ENCODE measurements at places on chromosomes 5 and 9. TPM values are rescaled to one million over a fixed set of nuclear protein-coding genes. Genes with fewer than 3 reads are reported as not detected.

- no peak for DNase-seq
Observed at GRCh38 chr5:32551865-32552264, 33.5 kb upstream of the SUB1 start.

Gene HAVCR2
- 0.06 TPM for total RNA-seq

Gene CCDC192
- total RNA-seq: not detected

Gene EIF4E1B
- not detected for total RNA-seq

DNA sequence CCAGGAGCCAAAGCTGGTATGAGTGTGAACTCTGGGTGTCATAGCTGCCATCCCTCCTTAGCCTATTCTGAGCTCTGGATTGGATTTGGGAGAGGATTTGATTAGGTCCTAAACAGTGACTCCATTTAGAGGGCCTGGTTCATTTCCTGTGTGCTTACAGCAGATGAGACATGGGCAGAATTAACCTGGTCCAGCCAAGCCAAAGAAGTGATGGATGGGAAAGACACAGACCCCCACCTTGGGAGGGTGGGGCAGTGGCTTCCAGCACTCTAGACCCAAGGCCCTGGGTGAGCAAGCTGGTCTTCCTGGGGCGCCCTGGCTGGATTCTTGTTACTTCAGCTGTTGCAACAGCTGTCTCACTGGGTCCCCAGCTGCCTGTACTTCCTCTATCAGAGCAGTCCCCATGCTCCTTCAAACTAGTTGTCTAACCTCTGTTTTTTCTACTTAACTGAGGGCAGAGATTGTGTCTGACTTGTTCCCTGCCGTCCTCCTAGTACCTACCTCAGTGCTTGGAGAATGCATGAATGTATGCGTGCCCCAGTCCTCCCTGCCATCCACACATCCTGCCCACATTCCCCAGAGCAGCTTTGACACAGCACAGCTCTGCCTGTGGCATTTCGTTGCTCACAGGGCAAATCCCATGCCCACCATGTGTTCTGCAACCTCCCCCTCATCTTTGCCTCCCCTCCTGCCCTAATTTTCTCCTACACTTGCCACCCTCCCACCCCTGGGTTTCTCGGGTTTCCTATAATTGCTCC lies 115.9 kb downstream of the RGS3 start:
- peak; percentile 98 for DNase-seq

Gene JADE2
- 34.0 TPM for total RNA-seq

DNA sequence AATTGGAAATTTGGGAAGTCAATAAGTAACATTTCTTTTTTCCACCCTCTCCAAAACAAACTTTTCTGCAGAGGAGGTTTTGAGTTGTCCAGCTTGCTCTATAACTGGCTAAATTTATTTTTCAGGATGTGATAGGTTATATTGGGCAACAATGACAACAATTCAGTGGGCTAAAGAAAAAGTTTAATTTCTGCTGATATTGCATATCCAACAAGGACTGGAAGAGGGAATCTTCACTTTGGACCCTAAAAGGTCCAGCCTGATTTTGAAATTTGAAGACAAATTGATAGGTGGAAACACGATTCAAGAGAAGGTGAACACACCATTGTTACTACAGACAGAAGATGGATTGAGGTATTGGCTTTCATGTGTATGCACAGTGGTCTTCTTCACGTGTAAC lies 393.1 kb downstream of the BRINP1 start:
- DNase-seq: no peak

- no peak for DNase-seq
Observed at GRCh38 chr5:26310415-26310814, 728.0 kb downstream of the CDH9 start.

Gene NR6A1
- 1.1 TPM for total RNA-seq

Gene SLC36A2
- not detected for total RNA-seq

- DNase-seq: no peak
Observed at GRCh38 chr5:137989419-137989818, 43.5 kb downstream of the FAM13B start.

- no peak for DNase-seq
Observed at GRCh38 chr5:6397536-6398269, 19.4 kb upstream of the MED10 start.

DNA sequence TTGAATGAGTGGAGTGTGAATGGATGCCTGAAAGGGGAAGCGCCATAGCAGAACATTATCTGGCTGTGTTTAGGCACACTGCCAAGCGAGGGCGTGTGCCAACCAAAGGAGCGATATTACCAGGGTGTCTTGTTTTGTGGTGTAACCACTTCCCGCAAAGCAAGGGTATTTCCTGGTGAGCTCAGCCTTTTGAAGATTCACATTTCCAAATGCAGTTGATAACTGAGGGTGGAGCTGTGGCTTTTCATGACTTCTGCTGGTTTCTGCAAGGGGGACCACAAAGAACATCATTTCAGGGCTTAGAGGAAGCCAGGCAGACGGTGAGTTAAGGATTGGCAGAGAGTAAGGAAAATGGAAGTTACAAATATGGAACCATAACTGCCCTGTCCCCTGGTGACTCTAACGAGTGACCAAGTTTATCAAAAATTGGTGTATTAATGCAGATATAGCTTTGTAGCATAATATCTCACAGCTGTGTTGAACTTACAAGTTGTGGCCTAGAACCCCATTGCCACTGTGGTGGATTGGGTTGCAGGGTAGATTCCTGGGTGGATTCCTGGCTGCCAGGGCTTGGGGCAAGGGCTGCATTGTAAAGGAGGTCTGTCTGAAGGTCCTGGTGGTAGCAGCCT lies 71.4 kb downstream of the RALGPS1 start:
- peak; percentile 98 for DNase-seq

Gene MEIKIN
- not detected for total RNA-seq

Gene SLC1A1
- total RNA-seq: 3.7 TPM

Gene LOX
- 26.4 TPM for total RNA-seq

Gene FAXDC2
- total RNA-seq: 25.4 TPM

Gene EDIL3
- 56.0 TPM for total RNA-seq

DNA sequence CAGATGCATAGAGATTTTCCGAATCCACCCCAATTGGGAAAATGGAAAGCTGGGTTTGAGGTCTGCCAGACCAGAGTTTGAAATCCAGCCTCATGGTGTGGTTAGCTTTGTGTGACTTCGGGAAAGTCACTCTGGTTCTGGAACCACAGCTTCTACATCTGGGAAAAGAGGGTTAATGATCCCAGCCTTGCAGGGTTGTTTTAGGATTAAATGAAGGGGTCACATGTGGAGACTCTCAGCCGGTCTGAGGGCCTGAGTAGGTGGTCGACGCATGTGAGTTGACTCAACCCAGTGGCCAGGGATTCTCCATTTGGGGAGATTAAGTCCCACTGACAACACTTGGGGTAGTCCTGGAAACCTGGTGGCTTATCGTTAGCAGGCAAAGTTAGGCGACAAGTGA lies 6.1 kb downstream of the ZNF618 start:
- no peak for DNase-seq

- DNase-seq: no peak
Observed at GRCh38 chr9:13735181-13735580, 455.7 kb upstream of the MPDZ start.

DNA sequence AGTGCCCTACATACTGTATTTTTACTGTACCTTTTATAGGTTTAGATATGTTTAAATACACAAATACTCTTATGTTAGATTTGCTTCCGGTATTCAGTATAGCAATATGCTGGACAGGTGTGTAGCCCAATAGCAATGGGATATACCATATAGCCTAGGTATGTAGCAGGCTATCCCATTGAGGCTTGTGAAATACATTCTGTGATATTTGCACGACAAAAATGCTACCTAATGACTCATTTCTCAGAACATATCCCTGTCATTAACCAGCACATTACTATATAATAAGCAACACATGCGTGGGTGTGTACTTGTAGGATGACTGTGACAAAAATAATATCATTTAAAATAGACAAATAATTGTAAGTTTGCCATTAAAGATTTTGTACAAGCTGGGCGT lies 208.8 kb downstream of the MRPS30 start:
- DNase-seq: no peak

- DNase-seq: no peak
Observed at GRCh38 chr5:124659798-124660197, 86.6 kb downstream of the ZNF608 start.

GRCh38 chr9:5949103-5949699 lies 58.5 kb downstream of the MLANA start:
- DNase-seq: peak; percentile 30

Gene SPATA31E1
- not detected for total RNA-seq

DNA sequence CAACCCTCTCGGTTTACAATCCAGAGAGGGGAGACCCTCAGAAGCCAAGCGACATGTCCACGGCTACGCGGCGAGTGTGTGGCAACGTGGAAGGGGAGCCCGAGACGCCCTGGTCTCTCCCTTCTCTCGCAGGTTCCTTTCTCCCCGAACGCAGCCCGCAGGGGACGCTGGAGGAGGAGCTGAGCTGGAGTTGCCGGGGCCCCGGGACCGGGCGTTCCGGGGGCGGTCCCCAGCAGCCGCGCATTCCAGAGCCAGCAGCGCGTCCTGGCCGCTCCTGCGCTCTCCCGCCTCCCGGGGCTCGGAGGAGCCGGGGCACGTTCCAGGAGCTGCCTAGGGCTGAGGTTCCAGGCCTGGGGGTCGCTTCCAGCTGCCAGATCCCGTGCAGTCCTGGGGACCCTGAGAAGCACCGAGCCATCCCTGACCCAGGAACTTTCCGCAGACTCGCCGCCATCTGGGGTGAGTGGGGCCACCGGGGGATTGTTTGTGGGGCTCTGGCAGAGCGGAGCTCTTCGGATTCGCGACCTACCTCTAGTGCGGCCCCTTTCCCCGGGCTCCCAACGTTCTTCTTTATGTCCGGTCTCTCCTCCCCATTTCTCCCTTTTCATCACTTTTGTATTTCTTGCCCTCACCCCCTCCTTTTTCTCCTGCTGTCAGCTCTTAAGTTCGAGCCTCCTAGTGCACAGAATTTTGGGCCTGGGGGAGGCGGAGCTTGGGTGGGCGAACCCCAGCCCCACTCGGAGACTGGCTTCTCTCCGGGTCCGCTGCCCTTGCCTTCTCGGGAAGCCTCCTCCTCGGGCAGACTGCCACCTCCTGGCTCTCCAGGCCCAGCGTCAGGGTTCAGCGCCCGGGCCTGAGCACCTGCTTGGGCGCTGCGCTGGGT lies at the start of gene SMIM3:
Gene SMIM3, plus strand, starts transcription at position 241 of the 880 bp plus-strand sequence. CDS start 16,684 bp downstream, outside the sequence.
- DNase-seq: peak; percentile 79

Gene TEX48
- total RNA-seq: not detected

DNA sequence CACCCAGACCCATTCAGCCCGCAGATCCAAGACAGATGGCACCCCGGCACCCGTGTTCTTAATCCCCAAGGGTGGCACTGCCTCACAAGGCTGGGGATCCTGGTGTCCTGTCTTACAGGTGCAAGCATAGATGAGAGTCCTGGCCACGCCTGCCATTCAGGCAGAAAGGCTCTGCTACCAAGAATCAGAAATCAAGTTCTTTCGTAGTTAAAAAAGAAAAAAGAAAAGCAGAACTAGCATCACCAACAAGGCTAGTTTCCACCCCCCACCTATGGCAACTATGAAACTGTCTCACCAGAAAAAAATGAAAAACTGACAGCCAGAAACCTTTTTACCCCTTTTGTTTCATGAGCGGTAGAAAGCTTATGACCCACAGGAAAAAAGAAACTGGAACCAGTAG lies 170.4 kb downstream of the SYK start:
- DNase-seq: no peak

DNA sequence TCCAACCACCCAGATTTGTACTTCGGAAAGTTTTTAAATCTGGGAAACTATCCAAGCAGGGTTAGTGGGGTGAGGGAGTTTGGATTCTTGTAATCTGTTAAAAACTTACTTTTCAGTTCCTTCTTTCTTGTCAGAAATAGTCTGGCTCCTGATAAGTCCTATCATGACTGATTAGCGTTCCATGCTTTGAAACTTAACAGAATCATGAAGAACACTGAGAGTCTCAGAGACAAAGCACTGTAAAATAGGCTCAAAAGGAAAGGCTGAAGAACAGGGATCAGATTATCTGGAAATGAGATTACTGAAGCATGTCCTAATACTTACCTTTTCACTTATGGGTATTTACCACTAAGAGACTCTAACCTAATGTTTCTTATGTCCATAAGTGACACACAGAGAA lies 242.5 kb downstream of the ARRDC3 start:
- no peak for DNase-seq

DNA sequence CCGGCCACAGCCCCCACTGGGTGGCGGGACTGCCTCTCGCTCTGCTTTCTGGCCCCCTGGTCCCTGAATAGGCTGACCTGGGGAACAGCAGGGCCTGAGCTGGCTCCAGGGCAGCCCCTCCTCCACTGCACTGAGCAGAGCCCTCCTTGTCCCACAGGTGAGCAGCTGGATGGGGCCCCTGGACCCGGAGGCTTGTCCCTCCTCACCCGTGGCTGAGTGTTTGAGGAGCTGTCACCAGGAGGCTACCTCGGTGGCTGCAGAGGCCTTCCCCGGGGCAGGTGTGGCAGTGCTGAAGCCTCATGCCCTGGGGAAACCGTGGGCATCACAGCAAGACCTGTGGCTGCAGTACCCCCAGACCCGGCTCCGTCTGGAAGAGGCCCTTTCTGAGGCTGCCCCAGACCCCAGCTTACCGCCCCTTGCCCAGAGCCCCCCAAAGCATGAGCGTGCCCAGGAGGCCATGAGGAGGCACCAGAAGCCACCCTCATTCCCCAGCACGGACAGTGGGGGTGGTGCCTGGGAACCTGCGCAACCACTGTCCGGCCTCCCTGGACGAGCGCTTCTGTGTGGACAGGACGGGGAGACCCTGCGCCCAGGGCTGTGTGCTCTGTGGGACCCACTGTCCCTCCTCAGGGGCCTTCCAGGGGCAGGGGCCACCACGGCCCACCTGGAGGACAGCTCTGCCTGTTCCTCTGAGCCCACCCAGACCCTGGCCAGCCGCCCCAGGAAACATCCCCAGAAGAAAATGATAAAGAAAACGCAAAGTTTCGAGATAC lies 28.5 kb upstream of the LRRC14B start:
- no peak for DNase-seq

DNA sequence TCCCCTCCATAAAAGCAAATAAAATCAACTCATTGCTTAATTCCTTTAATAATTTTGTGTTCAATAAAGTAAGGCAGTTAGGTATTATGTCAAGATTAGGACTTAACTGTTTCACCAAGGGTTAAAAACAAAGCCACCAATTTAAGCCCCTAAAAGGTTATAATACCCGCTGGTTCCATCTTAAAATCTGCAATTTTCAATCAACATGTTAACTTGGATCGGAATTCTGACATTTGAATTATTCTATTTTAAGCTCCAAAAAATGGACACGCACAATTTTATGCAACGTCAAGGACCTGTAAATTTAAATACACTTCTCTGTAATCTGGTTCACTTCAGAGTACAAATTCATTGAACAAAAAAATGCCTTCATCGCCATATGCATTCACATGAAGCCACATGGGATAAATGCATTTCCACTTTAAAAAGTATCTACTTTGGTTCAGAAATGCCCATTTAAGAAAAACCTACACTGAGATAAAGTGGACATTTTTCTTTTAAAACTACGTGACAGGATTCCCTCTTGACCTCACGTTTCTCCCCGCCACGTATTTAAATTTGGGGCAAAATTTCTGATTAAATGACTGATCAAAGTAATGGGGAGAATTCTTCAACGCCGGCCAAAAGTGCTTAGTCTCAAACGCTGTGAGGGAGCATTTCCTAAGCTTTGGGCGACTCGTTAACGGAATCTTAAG lies 721 bp downstream of the GIN1 start:
- DNase-seq: peak; percentile 32

DNA sequence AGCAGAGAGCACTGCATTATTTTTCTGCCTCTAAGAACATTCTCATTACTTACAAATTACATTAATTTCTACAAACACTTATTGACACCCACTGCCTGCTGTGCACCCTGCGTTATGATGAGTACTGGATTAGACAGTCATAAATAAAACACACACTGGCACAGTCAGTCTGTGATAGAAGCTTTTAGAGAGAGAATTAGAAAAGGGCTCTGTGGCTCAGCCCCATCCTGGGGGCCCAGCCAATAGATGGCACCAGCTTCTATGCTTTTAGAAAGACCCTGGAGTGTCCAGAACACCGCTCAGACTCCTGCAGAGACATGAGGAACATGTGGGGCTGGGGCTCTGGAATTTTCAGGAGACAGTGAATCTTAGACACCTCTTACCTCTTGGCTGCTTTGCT lies 61.0 kb upstream of the RAPGEF1 start:
- no peak for DNase-seq
